NCI-H1436 (cell line): ENCODE measurements at places on chromosomes 11 and 22.

GRCh38 chr22:31556627-31557203 is 60.4 kb downstream of the SFI1 start:
- peak; percentile 10 for DNase-seq

GRCh38 chr11:1228101-1228821 is 5.4 kb downstream of the MUC5B start:
- no peak for DNase-seq

GRCh38 chr11:68818181-68818580 is 23.5 kb downstream of the CPT1A start:
- no peak for DNase-seq

DNA sequence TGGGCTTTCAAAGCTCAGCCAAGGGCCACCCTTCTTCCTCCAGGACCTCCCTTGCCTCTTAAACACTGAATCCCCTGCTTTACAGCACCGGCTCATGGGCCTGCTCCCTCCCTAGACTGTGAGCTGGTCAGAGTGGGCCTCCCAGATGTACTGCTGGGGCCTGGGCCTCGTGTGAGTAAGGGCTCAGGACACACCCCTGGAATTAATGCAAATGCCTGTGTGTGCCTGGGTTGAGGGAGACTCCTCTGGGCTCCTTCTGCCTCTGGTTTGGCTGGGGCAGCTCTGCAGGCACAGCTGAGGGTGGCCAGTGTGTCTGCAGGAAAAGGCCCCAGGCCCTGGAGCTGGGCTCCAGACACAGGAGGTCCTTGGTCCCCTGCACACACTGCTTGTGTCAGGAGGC is 24.2 kb downstream of the ALX4 start:
- no peak for DNase-seq

DNA sequence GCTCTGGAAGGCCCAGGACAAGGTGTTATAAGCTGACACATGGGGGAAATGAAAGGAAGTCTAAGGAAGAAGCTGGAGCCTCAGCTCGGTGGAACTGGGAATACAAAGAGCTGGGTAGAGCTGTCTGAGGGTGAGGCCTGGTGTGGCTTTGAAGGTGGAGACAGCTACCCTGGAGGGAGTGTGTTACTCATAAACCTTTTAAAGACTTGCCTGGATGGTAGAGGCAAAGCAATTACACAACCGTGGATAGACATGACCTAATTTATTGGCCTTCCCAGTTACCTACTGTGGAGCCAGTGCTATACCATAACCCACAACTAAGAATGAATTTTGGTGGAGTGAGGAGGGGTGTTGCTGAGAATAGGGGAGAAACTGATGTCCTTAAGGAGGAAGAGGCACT is 22.6 kb downstream of the EXPH5 start:
- no peak for DNase-seq

DNA sequence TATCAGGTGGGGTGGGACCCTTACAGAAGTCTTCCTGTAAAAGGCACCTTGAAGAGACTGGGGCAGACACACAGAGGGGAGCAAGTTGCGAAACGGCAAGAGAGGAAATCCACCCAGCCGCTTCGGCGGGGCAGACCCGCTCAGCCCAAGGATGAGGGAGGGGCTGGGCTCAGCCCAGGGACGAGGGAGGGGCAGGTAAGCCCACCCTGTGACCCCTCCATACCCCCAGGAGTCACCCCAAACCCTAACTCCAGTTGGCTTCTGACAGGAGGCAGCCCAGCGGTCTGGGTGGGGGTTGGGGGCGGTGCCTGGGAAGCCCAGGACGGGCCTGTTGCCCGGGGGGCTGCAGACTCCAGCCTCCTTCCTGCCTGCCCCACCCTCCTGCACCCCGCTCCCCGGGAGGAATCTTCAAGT is 965 bp downstream of the OSBPL5 start:
- no peak for DNase-seq

- DNase-seq = no peak
Observed at GRCh38 chr11:1959786-1960185, 12.7 kb downstream of the MRPL23 start.
